ENCODE measurements at places on chromosomes 2 and 18. TPM values are rescaled to one million over a fixed set of nuclear protein-coding genes. Genes with fewer than 3 reads are reported as not detected.

DNA sequence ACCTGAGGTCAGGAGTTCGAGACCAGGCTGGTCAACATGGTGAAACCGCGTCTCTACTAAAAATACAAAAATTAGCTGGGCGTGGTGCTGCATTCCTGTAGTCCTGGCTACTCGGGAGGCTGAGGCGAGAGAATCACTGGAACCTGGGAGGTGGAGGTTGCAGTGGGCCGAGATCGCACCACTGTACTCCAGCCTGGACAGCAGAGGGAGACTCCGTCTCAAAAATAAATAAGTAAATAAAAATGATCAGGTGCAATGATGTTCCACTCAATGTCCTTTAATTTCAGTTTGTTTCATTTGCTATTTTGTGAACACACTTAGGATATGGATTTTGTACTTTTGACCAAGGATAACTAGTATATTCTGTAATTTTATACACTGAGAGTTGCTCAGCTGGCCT is 9.3 kb downstream of the HADHA start:
- no peak overlapping the region for H3K4me3 ChIP-seq
- peaks cover 87% of the 10 kb centered on the region for H3K36me3 ChIP-seq
- H3K27ac ChIP-seq, result no peak overlapping the region
- no peak for DNase-seq

DNA sequence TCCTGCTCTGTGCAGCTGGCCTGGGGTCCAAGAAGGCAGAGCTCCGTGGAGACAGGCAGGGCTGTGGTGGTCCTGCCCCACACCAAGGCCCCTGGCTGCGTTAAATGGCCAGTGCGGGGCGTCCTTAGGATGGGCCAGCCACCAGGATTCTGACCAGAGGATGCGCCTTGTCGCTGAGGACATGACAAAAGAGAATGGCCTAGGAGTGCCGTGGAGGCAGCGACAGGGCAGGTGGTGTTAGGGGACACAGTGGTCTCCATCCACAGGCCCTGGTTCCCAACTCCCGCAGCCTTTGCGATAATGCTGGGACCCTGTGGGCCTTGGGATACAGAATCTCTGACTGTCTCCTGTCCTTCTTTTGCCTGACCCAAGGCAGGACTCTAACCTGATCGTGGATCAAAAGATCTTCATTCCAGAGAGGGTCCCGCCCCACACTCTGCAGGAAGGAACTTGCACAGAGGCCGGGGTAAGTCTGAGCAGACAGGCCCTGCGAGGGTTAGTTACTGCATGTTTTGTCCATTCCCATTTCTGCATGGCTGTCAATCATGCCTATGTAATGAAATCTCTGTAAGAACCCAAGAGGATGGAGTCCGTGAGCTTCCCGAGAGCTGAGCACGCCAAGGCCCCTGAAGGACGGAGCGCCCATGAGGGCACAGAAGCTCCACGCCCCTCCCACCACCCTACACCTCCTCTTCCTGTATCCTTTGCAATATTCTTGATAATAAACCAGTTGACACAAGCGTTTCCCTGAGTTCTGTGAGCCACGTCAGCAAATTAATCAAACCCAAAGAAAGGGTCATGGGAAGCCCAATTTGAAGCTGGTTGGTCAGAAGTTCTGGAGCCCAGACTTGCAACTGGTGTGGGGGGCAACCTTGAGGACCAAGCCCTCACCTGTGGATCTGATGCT is 251.5 kb upstream of the SALL3 start:
- DNase-seq, result no peak
- no peaks in the 10 kb centered on the region for H3K36me3 ChIP-seq
- no peak overlapping the region for H3K4me3 ChIP-seq
- no peaks in the 10 kb centered on the region for H3K4me1 ChIP-seq
- no peaks in the 10 kb centered on the region for H3K27me3 ChIP-seq

DNA sequence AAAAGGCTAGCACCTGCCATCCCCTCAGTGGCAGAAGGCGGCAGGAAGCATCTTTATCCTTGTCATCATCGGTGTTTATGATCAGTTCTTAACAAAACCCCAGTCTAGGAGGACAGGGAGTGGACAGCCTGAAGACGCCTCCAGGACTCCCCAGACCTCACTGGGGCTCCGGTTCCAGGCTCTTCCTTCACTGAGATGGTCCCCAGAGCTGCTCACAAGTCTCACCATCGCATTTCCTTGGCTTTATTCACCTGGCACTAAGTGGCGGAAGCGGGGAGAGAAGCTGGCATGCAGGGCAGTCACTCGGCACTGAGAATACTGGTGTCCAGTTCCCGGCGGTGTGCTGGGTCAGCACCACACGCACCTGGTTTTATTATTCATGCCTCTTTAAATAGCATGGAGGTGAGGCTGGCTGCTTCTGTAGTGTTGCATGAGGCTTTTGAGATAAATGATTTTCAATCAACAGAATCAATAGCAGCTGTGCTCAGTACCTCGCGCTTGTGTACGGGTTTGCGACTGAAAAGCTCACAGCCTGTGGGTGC is 68.7 kb downstream of the CABLES1 start:
- H3K27ac ChIP-seq, result no peak overlapping the region
- no peaks in the 10 kb centered on the region for H3K27me3 ChIP-seq
- DNase-seq, result no peak
- H3K36me3 ChIP-seq, result no peaks in the 10 kb centered on the region
- no peaks in the 10 kb centered on the region for H3K4me1 ChIP-seq

- H3K4me3 ChIP-seq, result no peak overlapping the region
- no peak overlapping the region for H3K27ac ChIP-seq
- peaks cover 3% of the 10 kb centered on the region for H3K36me3 ChIP-seq
- no peaks in the 10 kb centered on the region for H3K27me3 ChIP-seq
These were observed 6.7 kb downstream of the WDCP start for GRCh38 chr2:24040511-24040910.

- no peaks in the 10 kb centered on the region for H3K4me1 ChIP-seq
- no peak overlapping the region for H3K27ac ChIP-seq
- no peaks in the 10 kb centered on the region for H3K27me3 ChIP-seq
- DNase-seq, result peak; percentile 55
These were observed 30.9 kb downstream of the MREG start for GRCh38 chr2:215982465-215982875.

DNA sequence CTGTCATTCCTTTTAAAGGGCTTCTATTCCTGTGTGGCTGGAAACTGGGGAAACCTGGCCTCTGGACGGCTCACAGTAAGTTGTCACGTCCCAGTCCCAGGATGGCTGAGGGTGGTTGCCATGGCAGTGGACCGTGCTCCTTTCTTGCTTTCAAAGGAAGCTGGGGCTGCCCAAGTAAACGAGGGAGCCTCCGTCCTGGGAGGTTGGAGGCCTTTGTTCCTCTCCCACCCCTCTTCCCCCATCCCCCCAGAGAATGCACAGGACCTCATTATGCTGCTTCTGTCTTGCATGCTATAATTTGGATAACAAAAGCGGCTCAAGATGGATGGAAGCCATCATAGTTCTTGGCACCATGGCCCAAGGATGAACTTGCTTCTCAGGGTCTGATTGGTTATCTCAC is 325.5 kb upstream of the HS6ST1 start:
- peak; percentile 39 for DNase-seq
- H3K27me3 ChIP-seq, result no peaks in the 10 kb centered on the region
- no peaks in the 10 kb centered on the region for H3K36me3 ChIP-seq
- no peak overlapping the region for H3K27ac ChIP-seq

DNA sequence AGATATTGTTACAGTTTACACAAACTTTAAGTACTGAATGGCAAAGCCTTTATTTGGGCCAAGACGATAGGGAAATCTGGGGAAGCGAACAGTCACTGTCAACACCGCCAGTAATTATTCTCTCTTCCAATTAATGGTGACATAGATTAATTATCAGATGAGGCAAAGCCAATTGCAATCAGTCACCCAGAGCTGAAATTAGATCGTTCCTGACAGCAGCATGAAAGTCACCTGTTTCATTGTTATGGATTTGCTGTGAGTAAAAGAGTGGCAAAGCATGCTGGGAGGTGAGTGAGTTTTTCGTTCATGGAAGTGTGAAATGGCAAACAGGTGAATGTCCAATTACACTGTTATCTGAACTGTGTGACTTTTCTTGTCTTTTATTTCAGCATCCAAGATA is 164.8 kb upstream of the KLHL14 start:
- no peaks in the 10 kb centered on the region for H3K4me1 ChIP-seq
- H3K4me3 ChIP-seq, result no peak overlapping the region
- H3K27ac ChIP-seq, result no peak overlapping the region
- no peaks in the 10 kb centered on the region for H3K36me3 ChIP-seq
- H3K27me3 ChIP-seq, result no peaks in the 10 kb centered on the region
- DNase-seq, result no peak

DNA sequence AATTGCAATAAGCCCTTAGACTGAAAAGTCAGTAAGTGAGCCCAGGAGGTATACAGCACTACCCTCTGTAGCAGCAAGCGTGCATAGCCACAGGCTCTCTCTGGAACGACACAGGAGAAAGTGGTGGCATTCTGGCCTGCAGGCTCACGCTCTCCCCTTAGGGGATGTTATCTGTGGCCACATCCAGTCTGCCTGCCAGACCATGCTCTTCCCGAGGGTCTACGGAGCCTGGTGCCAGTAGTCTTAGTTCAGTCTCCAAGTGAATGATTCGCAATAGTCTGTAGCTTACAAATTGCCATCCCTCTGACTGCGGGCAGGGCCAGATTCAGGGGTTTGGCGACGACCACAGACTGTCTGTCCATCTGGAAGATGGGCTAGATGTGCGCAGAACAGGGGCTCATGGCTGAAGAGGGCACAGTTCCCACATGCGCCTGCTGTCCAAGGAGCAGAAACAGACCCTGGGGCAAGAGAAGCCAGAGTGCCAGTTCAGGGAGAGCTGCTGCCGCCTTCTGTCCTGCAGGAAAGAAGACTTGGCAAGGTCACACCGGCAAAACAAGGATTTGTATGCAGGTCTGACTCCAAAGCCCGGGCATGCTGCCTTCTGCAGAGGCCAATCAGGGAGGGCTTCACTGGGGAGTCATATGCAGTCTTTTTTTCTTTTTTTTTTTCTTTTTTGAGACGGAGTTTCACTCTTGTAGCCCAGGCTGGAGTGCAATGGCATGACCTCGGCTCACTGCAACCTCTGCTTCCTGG is 3.5 kb upstream of the KLF11 start:
- no peak overlapping the region for H3K4me3 ChIP-seq
- DNase-seq, result no peak
- no peaks in the 10 kb centered on the region for H3K36me3 ChIP-seq

DNA sequence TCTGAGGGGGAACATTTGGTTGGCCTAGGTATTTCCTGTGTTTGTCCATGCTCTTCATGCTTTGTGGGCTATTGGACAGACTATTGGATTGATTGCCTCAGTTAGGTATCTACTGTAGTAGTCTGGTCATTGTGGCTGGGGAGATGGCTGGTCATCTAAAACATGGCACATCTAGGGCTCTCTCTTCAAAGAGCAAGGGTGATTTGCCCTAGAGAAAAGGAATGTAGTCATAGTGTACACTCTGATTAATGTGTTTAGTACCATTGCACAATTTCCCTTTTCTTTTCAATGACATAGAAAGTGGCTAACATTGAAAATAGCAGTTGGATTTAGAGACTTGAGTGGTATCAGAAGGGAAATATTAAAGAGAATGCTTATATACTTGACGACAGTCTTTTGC is 114.3 kb downstream of the LCLAT1 start:
- peaks cover 10% of the 10 kb centered on the region for H3K4me1 ChIP-seq
- H3K36me3 ChIP-seq, result no peaks in the 10 kb centered on the region
- no peak overlapping the region for H3K4me3 ChIP-seq
- no peak for DNase-seq
- no peak overlapping the region for H3K27ac ChIP-seq

- no peak overlapping the region for H3K27ac ChIP-seq
- no peak for DNase-seq
- no peak overlapping the region for H3K4me3 ChIP-seq
- H3K27me3 ChIP-seq, result peaks cover 4% of the 10 kb centered on the region
These were observed 8.7 kb downstream of the NXPH2 start for GRCh38 chr2:138771534-138771933.

GRCh38 chr2:97359861-97360584 is 229.7 kb downstream of the ANKRD36B start:
- H3K27ac ChIP-seq, result no peak overlapping the region
- no peaks in the 10 kb centered on the region for H3K27me3 ChIP-seq

DNA sequence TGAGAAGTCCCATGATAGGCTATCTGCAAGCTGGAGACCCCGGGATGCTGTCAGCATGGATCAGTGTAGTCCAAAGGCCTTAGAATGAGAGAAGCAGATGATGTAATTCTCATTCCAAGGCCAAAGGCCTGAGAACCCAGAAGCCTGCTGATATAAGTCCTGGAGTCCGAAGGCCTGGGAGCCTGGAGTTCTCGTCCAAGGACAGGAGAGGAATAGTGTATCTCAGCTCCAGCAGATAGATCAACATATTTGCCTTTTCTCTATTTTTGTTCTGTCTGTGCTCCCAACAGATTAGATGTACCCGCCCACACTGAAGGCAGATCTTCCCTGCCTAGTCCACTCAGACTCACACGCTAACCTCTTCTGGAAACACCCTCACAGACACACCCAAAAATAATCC is 454.9 kb upstream of the CHAC2 start:
- no peaks in the 10 kb centered on the region for H3K27me3 ChIP-seq
- DNase-seq, result no peak

DNA sequence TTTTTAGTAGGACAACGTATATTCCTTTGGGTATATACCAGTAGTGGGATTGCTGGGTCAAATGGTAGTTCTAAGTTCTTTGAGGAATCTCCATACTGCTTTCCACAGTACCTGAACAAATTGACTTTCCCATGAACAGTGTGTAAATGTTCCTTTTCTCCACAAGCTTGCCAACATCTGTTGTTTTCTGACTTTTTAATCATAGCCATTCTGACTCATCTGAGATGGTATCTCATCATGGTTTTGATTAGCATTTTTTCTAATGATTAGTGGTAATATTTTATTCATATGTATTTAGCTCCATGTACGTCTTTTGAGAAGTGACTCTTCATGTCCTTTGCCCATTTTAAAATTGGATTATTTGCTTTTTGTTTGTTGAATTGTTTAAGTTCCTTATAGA is 58.4 kb upstream of the CERS6 start:
- no peaks in the 10 kb centered on the region for H3K36me3 ChIP-seq
- H3K27ac ChIP-seq, result no peak overlapping the region
- no peak overlapping the region for H3K4me3 ChIP-seq
- no peaks in the 10 kb centered on the region for H3K4me1 ChIP-seq
- no peaks in the 10 kb centered on the region for H3K27me3 ChIP-seq
- DNase-seq, result no peak

The SH3RF3 gene
- 6.3 TPM for total RNA-seq

The RTKN gene
- 14.1 TPM for total RNA-seq

The SNED1 gene
- total RNA-seq, result 14.0 TPM

The SKOR2 gene
- not detected for total RNA-seq

The CDCA7 gene
- 3.1 TPM for total RNA-seq

The TCF23 gene
- not detected for total RNA-seq

The SERPINB12 gene
- not detected for total RNA-seq

The RAB6D gene
- 0.13 TPM for total RNA-seq

The FAM210A gene
- 18.9 TPM for total RNA-seq

The TMEM37 gene
- 2.2 TPM for total RNA-seq

The GAREM2 gene
- total RNA-seq, result 4.0 TPM

The ARPC2 gene
- total RNA-seq, result 272 TPM

All from esophagus muscularis mucosa (tissue), 4 donors.